Stimulated activated CD8-positive, alpha-beta memory T cell treated with anti-CD3 and anti-CD28 coated beads, Interleukin-7, amount 100 ng/mL, for 4 hours (primary cell): ENCODE measurements at places on chromosomes 5 and 9.

DNA sequence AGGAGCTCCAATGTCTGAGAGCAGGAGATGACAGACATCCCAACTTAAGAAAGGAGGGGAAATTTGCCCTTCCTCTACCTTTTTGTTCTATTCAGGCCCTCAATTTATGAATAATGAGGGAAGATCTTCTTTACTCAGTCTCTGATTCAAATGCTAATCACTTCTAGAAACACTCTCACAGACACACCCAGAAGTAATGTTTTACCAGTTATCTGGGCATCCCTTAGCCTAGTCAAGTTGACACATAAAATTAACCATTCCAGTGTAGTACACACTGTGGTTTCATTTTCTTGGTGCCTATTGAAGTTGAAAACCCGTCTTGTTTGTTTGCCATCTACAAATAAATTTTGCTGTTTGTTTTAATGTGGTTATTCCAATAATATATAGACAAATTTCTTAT, 167.6 kb downstream of the PCSK1 start:
- DNase-seq: no peak

DNA sequence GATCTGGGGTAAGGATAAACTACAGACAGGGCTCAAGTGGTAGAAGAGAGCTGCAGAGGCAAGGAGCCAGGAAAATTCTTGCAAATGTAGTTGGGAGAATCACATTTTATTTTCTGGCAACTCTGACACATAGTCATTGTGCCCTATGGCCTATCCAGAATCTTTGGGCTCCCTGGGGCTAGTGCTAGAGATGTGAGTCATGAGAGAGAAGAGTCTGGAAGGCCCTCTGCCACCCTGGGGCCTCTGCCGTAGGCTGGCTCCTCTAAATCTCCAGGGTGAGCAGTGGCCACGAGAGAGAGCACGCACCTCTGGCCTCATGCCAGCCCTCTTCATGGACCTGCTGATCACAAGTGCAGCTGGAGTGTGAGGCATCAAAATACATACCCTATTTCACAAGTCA, 74.3 kb upstream of the SSBP2 start:
- no peak for DNase-seq

DNA sequence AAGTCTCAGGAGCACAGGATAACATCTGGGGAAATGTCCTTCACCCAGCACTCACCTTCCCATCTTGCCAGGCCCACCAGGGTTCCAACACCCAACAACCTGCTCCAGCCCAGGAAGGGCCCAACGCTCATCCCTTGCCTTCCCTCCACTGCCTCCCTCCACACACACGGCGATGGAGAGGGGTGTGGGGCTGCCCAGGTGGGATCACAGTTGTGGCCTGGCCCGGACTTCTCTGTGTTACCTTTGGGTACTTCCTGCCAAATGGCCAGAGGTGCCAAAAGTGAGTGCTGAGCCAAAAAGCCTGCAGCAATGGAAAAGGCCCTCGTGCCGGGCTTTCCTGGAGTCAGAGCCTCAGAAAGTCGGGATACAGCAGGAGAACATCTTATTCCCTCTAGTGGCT, 15.6 kb upstream of the TDRD7 start:
- no peak for DNase-seq

- no peak for DNase-seq
Observed at GRCh38 chr5:120882038-120882775, 418.1 kb downstream of the PRR16 start.

- no peak for DNase-seq
Observed at GRCh38 chr9:95311961-95312360, 5.5 kb downstream of the FANCC start.

- DNase-seq: no peak
Observed at GRCh38 chr9:107710953-107711352, 221.4 kb upstream of the KLF4 start.

DNA sequence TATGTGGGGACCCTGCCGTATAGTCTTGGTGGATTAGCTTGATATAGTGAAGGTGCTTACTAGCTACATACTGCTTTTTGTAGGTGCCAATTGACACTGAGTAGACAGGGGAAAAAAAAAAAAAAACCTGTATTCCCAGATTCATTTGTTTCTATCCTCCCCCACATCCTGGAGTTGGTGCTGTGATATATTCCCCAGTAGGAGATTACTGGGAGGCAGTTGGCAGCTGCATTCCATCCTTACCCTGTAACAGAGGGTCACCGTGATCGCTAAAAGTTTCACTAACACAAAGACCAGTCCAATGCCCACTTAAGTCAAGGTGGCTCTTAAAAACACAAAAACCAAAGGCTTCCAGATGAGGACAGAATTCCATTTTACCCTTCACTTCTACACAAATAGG, 27.4 kb upstream of the TOMM5 start:
- DNase-seq: no peak

DNA sequence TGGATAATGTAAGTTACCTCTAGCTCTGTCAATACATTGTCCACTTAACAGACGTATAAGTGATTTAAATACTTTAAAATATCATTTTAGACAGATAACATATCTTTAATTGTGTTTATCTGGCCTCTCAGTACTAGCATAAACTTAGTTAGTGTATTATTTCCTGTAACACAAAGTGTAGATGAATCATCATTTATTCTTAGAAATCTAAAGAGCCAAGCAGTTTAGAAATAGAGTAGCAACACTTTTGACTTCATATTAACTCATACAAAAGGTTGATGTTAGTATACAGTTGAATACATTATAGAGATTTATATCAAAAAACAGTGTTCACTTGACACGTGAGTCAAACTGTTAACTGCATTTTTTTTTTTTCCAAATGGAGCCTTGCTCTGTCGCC, 18.0 kb downstream of the NCBP1 start:
- DNase-seq: no peak

DNA sequence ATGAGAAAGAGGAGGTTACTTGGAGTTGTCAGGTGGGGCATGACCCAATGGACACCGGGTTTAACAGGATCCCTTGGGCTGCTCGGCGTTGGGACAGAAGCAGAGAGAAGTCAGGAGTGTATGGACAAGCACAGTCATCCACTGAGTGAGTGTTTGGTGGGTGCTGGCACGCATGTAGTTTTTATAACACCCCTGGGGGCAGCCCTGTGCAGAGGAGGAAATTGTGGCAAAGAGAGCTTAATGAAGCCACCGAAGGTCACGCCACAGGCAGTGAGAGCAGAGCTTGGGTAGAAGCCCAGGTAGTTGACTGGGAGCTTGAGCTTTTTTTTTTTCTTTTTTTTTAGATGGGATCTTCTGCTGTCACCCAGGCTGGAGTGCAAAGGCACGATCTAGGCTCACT, 43.2 kb upstream of the IER5L start:
- peak; percentile 24 for DNase-seq

GRCh38 chr9:93659044-93659836, 82.9 kb downstream of the PHF2 start:
- DNase-seq: no peak

DNA sequence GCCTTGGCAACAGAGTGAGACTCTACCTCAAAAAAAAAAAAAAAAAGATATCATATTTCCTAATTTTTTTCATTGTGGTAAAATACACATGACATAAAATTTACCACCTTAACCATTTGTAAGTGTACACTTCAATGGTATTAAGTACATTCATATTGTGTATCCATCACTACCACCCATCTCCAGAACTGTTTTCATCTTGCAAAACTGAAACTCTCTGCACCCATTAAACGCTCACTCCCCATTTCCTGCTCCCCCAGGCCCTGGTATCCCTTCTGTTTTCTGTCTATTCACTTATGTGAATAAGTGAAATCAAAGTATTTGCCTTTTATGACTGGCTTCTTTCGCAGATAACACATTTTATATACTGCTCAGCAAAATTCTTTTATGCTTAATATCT, 12.8 kb downstream of the LRRC8A start:
- no peak for DNase-seq

GRCh38 chr5:8340261-8340660, 471.3 kb downstream of the MTRR start:
- no peak for DNase-seq

DNA sequence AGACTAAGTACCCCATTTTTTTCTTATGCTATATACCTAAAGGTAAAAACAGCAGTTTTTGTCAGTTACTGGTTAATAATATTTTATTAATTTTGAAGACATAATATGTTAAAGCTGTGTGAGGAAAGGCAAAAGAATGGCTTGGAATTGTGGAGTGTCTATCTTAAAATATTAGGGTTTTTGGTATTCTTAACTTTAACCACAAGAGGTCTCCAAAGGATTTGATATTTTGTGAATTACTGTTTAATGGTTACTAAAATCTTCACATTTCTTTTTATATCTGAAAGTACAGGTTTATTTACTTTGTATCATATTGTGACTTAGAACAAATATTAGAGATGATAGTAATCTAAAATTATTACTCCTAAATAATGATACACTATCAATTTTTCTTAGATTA, 32.0 kb upstream of the DHFR start:
- no peak for DNase-seq

DNA sequence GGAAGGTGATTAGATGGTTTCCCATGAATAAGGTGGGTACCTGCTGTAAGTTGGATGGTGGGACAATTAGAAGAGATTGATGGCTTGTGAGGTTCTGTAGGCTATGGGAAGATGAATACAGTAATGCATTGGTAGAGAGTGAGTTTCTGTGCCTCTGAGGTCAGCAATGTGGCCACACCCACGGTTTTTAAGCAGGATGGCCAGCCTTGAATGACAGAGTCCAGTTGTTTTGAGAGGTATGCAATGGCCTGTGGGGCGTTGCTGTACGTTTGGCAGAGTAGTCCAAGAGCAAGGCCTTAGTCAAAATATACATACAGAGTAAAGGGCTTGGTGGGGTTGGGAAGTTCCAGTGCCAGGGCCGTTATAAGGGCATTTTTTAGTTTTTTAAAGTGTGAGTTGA, 235.6 kb upstream of the C9orf72 start:
- DNase-seq: no peak

DNA sequence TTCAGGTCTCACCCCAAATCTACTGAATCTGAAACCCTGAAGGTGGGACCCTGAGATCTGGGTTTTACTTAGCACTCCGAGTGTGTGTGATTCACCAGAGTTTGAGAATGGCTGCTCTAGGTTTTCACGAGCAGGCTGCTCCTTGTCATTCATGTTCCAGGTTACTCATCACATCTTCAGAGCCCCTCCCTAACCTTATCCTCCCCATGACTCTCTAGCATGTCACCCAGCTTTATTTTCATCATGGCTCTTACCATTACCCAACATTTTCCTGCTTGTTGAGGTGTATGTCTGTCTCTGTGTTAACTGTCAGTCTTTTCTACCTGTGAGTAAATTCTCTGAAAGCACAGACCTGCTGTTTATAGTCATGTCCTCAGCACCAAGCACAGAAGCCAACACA, 319.2 kb downstream of the NSG2 start:
- DNase-seq: no peak

DNA sequence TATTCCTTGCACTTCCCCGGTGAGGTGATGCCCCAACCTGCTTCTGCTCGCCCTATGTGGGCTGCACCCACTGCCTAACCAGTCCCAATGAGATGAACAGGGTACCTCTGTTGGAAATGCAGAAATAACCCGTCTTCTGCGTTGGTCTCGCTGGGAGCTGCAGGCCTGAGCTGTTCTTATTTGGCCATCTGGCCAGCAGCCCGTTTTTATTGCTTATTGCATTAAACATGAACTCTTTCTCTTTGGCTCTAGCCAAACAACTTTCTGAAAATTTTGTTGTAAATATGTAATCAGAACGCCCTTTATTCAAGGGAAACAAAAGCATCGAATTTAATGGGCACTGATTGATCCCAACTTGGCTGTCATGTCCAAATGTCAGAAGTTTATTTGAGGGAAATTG, 124.7 kb upstream of the FTMT start:
- no peak for DNase-seq

GRCh38 chr5:121399879-121400278, 451.8 kb upstream of the FTMT start:
- DNase-seq: no peak

GRCh38 chr9:99368341-99369326, 146.6 kb downstream of the SEC61B start:
- peak; percentile 3 for DNase-seq

DNA sequence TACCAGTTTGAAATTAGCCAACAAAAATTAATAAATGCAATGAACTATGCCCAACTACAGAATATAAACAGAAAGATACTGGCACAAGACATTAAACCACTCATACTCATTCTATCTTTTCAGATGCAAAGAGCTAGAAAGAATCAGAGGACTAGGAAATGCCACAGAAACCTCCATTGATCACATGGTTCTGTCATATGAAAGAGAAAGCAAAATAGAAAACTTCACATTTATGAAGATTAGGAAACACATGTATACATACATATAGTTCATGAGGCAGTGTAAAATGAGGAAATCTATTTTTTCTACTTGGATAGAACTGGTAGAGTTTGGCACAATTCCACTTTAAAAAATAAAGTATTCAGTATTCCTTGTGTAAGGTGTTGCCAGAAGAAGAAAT, 275.1 kb upstream of the PTGER4 start:
- no peak for DNase-seq

GRCh38 chr9:101274971-101275768, 109.6 kb downstream of the BAAT start:
- no peak for DNase-seq

- DNase-seq: no peak
Observed at GRCh38 chr9:135260221-135261180, 173.0 kb downstream of the OLFM1 start.
